Right lung (tissue), 10 donors: ENCODE measurements at places on chromosomes 4 and X. TPM values are rescaled to one million over a fixed set of nuclear protein-coding genes. Genes with fewer than 3 reads are reported as not detected.

GRCh38 chr4:159483782-159484741, 381.2 kb downstream of the RAPGEF2 start:
- no peak for DNase-seq

DNA sequence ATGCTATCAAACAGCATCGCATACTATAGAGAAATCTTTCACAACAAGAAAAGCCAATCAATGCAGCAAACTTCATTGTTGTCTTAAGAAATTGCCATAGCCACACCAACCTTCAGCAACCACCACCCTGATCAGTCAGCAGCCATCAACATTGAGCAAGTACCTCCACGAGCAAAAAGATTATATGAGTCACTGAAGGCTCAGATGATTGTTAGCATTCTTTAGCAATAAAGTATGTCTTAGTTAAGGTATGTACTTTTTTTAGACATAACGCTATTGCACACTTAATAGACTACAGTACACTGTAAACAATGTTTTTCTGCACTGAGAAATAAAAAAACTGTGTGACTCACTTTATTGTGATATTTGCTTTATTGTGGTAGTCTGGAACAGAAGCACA, 37.8 kb upstream of the FUNDC1 start:
- no peak for DNase-seq

DNA sequence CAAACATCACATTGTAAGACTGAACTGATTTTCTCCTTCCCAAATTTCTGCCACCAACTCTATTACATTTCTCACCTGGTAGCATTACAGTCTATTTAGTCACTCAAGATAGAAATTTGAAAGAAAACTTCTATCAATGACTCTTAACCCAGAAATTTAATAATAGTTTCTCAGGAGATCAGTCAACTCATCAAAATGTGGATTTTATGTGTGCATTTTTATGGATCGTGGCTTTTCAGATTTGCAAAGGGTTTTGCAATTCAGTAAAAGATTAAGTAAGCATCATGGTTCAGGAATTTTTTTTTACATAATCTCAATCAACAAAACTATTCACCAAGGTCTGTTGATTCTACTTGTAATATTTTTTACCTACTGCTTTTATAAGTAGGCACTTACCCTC, 111.1 kb downstream of the CFAP299 start:
- no peak for DNase-seq

DNA sequence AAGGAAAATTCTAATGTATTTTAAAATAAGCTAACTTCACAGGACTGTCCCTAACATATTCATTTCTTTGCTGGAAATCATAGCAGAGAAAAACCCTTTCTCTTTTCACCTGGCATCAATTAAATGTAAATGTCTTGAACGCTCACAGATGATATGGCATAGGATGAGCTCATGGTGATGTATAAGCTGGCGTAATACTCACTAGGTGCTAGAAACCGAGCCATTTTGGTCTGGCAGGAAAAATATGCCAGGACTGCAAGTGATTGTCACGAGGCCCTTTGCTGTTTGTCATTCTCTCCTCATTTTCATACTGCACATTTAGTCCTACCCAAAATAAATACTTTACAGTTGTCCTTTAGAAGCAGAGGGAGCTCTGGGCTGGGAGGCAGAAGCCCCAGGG, 222.7 kb upstream of the LNX1 start:
- no peak for DNase-seq

DNA sequence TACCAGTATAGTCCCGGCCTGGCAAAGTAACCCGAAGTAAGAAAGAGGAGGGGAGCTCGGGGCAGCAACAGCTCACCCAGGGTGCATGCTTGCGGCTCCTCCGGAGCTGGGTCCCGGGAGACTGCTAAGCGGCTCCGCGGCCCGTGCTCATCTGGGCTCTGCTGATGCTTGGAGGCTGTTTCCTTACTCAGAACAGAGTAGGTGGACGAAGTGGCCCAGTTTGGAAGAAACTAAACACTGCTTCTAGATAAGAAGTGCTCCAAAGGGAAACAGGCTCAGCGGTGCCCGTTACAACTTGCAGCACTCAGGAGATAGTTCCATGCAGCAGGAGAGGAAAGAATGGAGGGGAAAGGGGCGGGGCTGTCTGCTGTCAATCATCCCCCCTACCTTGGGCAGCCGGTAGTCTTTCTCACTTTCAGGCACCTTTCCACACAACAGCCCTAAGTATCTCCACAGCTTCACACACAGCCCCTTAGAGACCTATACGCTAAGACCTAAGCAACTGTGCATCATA, at the start of gene COL4A6:
Gene COL4A6 (minus strand): TSS at position 313 of the 514 bp plus-strand sequence. CDS start 226 bp downstream, at position 87.
- DNase-seq = no peak

DNA sequence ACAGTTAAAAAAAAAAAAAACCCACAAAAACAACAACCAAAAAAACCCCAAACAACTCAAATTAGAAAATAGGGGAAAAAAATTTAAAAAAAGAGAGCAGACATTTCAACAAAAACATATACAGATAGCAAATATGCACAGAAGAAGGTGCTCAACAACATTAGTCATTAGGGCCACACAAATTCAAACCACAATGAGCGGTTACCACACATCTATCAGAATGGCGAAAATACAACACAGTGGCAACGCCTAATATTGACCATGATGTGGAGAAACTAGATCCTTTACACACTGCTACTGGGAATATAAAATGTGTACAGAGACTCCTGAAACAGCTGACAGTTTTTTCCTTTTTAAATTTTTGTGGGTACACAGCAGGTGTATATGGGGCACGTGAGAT, 19.4 kb downstream of the LYAR start:
- DNase-seq = no peak

- DNase-seq = no peak
These were observed 387.5 kb upstream of the PPP1R2C start for GRCh38 chrX:43165343-43165920.

- no peak for DNase-seq
These were observed 15.4 kb upstream of the CDKL5 start for GRCh38 chrX:18410038-18410437.

DNA sequence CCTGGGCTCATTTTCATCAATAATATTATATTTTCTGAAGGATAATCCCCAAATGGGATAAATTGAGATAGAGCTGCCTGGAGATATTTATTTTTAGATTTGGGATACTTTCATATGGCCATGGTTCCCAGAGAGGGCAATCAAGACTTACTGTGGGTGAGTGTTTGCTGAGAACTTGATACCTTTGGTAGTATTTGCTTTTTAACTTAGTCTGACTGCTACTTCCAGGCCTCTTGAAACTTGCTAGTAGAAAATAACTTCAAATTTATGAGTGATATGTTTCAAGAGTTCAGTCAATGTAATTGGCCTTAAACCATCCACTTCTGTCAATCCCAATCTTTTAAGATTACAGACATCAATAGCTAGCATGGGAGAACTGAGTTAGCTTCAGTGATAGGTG, 181.6 kb upstream of the POU3F4 start:
- no peak for DNase-seq

DNA sequence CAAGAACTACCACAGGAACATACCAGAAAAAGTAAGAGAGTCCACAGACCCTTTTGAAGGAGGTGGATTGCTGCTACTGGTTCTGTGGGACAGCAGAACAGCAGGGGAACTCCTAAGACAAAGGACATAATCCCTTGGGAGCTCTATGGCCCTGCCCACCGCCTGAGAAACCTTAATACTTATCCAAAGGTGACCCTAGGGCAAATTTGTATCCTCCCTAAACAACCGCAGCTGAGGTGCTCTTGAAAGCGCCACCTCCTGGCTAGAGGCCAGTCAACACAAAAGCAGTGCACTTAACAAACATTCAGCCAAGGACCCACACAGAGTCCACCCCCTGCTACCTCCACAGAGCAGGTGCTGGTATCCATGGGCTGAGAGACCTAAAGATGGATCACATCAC, 136.8 kb downstream of the ADAM29 start:
- DNase-seq = no peak

- no peak for DNase-seq
These were observed 73.3 kb downstream of the PRPS1 start for GRCh38 chrX:107701493-107702121.

GRCh38 chr4:7854697-7855370, 84.8 kb downstream of the AFAP1 start:
- no peak for DNase-seq

DNA sequence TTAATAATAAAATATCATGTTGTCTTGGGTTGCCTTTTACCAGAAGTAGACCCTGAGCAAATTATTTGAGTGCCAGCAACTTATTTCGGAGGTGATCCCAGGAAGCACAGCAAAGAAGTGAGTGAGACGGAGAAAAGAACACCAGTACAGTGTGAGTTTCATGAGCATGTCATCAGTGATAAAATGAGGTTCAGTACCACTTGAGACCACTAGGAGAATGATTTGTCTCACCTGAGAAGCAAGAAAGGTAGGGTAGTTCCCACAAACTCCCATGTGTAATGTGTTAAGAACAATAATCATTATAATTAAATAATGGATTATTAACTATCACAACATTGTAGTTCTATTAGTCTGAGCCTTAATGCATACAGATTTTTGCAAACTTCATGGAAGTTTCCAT, 112.8 kb upstream of the DMD start:
- no peak for DNase-seq

The SMPX gene
- polyA plus RNA-seq = 3.6 TPM

The ARHGAP24 gene
- polyA plus RNA-seq = 30.6 TPM

The GAGE12J gene
- not detected for polyA plus RNA-seq

The XK gene
- polyA plus RNA-seq = 2.7 TPM

The AADAT gene
- polyA plus RNA-seq = 72.7 TPM

The SH3TC1 gene
- polyA plus RNA-seq = 28.0 TPM

The SPIN4 gene
- 20.7 TPM for polyA plus RNA-seq

The NSG1 gene
- polyA plus RNA-seq = 63.0 TPM

The INPP4B gene
- 15.7 TPM for polyA plus RNA-seq

The BGN gene
- 124 TPM for polyA plus RNA-seq
